ENCODE measurements at places on chromosomes 2 and 18.

DNA sequence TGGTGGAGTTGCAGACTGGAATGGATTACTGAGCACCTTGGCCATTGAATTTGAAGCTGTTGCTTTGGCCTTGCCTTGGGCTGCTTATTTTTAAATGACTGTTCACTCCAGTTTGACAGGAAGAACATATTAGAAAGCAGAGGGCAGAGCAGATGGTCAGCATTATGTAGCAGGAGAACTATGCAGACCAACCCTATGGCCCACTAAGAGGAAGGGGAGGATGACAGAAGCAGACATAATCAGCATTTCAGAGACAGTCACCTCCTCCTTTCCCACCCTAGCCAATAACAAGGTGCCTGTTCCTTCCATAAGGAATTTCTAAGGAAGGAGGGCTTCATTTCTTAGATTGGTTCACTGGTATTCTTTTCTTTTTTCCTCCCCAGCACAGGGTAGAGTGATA is 2.4 kb downstream of the CHRNA1 start:
- DNase-seq = peak; percentile 13

DNA sequence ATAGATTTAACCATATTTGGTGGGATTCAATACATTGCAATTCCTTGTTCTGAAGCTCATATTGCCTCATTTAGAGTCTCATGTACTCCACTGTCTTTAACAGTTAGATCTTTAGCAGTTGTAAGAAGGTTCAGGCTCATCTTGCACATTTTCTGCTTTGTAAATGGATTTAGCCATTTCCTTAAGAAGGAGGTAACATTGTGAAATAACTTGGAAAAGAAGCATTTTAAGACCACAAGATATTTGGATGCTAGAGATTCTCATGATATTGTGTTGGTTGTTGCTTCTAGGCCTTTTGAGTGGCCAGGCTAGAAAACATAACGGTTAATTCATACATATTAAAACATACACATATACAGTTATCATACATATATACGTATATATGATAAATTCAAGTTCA is 445.8 kb upstream of the NXPH2 start:
- DNase-seq = no peak

- peak; percentile 5 for DNase-seq
These were observed 599.1 kb upstream of the SOX11 start for GRCh38 chr2:5093056-5093455.

DNA sequence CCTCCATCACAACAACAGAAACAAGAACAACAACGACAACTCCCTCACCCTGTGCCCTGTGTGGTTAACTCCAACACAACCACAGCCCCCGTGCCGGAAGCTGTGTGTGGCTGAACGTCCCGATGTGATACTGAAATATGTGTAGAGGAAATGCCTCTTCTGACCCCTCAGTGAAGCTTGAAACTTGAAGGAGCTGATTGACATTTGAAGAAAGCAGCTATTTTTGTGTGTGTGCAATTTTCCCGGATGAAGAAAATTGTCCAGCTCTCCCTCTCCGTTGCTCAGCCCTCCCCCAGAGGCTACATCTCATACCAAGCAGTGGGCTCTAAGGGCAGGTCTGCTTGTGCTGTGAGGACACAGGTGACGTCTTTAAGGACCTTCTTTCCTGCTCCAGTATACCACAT is 173.8 kb downstream of the ICOS start:
- DNase-seq = no peak

- peak; percentile 9 for DNase-seq
These were observed 2.4 kb downstream of the GAREM1 start for GRCh38 chr18:32468147-32468845.

- DNase-seq = no peak
These were observed 90.1 kb upstream of the LGALSL start for GRCh38 chr2:64363848-64364247.

DNA sequence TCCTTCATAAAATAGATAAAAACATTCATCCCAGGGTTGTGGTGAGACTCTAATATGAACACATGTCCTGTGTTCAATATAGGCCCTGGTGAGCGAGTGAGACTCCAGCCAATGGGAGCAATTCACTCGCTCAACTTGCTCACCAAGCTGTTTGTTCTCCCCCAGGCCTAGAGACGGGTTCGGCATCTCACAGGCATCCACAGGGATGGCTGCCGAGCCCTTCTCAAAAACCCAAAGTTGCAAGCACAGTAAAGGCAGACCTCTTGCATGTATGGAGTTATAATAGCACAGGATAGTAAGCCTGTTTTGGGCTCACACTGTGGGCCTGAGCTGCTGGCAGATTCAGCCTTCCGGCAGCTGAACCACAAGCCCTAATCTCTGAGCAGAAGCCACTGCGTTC is 15.7 kb downstream of the PARD6G start:
- DNase-seq = no peak

DNA sequence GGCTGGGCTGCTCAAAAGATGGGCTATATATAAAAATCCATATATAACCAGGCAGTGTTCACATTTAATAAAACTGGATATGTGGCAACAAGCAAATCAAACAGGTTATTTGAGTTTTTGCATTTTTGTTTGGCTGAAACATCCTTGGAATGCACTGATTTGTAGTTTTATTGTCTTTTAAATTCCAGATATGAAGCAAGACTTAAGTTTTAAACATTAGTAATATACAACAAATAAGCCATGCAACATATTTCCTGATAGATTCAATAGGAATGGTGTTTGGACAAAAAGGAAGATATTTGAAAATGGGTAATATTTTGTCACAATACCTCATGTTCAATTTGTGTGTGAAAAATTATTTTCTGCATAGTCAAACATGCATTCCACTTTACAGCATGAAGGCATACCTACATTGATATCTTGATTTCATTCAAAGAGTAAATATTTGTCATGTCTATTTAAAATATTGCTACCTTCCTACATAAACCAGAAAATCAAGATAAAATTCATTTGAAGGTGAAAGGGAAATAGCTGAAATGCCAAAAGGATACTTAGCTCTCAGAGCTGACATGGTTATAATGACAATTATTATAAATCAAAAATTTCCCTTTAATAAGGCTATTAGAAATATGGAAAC is 132.3 kb upstream of the NETO1 start:
- DNase-seq = no peak

GRCh38 chr2:189579585-189580186 is 900 bp downstream of the SLC40A1 start:
- DNase-seq = peak; percentile 20

DNA sequence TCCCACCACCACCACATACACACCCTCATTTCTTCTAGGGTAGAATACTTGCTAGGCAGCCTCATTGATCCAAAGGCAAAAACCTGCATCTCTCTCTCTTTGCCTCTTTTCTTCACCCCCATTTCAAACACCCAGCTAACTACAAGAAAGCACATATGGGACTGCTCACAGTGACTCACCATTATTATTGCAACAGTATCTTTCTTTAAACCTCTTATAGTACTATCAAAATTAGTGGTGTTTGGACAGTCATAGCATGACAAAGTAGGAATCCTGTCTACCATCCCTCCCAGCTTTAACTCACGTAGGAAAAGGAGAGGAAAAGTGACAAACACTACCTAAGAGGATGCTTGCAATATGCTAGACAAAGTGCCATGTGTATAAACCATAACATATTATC is 422.5 kb upstream of the CRIM1 start:
- DNase-seq = no peak

DNA sequence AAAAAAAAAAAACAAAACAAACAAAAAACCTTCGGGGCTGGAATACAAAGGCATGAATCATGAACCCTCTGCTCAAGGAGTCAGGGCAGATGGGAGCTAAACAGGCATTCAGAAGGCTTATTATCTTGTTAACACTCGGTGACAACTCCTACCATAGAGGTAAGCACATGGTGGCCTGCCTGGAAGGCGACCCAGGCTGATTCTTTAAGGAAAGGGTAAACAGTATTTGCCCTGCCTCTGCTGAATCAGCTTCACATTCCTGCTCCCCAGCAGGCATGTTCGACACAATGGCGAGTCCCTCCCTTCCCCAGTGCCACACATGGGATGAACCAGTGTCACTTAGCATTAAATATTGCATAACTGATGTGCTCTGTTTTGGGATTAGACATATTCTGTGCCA is 191.9 kb downstream of the ARL4C start:
- peak; percentile 61 for DNase-seq

GRCh38 chr2:239035361-239035814 is 187.5 kb downstream of the TWIST2 start:
- DNase-seq = peak; percentile 11

GRCh38 chr2:15865923-15866322 is 74.4 kb upstream of the MYCN start:
- DNase-seq = no peak

GRCh38 chr2:218368621-218369153 is 12.0 kb downstream of the CATIP start:
- DNase-seq = no peak

GRCh38 chr2:205754924-205755321 is 72.6 kb downstream of the NRP2 start:
- peak; percentile 86 for DNase-seq

DNA sequence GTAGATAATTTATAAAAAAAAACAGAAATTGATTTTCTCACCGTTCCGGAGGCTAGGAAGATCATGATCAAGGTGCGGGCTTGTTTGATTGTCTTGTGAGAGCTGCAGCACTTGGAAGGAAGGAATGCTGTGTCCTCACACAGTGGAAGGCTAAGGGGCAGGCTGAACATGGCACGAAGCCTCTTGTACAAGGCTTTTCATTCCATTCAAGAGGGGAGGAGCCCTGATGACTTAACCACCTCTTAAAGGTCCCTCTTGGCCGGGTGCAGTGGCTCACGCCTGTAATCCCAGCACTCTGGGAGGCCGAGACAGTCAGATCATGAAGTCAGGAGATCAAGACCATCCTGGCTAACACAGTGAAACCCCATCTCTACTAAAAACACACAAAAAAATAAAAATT is 39.2 kb downstream of the PID1 start:
- no peak for DNase-seq

DNA sequence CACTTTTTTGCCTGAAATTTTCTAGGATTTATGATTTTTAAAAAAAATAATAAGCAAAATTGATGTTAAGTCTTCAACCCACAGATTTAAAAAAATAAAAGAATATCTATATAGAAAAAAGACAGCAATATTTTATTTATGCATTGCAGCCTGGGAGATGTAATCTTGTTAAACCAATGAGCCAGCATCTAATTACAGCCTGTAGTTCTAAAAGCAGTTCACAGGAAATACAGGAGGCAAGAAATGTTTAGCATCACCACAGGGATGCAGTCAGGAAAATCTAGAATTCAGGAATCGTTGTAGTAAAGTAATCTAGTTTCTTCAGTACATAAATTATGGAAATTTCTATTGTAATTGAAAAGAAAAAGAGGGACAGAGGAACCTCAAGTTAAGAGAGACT is 17.2 kb downstream of the UGGT1 start:
- no peak for DNase-seq

DNA sequence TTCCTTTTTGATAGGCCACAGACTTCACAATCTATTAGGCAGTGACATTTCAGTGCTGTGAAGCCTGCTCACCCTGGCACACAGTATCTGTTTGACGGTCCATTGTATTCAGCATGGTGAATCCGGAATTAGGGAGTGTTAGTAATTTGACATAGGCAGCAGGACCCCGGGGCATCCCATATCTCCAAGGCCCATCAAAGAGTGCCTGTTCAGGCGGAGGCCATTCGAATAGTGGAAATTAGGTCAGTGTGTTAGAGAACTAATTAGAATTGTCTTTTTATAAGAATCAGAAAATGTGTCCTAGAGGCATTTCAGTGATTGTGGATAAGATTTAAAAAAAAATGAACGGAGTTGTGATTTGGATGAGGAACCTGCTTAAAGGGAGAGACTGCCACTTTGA is 818.8 kb upstream of the SOX11 start:
- DNase-seq = no peak

GRCh38 chr2:49053156-49053555 is 101.2 kb downstream of the FSHR start:
- DNase-seq = no peak

GRCh38 chr2:49933711-49934110 is 779.4 kb upstream of the FSHR start:
- DNase-seq = no peak

Measured in kidney tubule cell (primary cell).